ENCODE measurements at places on chromosomes 5 and 9. TPM values are rescaled to one million over a fixed set of nuclear protein-coding genes. Genes with fewer than 3 reads are reported as not detected.
A peak's percentile ranks its signal among the peaks of the same experiment; 100 is the strongest.

DNA sequence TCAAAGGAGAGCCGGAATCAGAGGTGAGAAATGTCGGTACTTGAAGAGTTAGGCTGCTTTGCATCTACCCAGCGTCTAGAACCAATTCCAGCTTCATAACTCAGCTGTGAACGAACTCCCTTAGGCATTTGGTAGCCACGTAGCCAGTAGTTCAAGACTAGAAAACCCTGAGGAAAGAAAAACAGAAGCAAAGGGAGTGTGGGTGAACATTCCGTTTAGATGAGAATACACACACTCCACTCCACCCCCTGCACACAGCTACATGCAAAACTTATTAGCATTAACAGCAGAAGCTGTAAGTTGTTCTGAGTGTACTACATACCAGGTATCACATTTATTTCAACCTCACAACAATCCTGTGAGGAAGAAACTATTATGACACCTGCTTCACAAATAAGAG, 78.3 kb downstream of the SMIM23 start:
- DNase-seq: peak; percentile 95

DNA sequence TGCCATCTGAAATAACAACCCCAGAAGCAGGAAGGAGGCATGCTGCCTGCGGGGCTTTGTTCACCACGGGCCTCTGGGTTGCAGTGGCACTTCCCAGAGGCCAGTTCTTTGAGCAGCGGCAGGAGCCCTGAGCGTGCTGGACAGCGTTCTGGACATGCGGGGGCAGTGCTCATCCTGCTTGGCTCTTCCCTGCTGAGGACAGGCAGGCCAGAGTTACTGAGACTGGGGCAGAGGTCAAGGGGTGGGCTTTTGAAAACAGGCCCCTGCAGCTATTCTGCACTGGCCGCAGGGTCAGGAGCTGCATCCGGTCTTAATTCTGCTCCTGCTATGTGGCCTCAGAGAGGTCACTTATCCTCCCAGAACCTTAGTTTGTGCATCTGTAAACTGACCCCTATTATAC, 258.6 kb downstream of the FSTL4 start:
- no peak for DNase-seq

The GM2A gene
- total RNA-seq: 17.9 TPM

The POU5F2 gene
- 0.17 TPM for total RNA-seq

The DMRT1 gene
- total RNA-seq: not detected

Measured in renal cortical epithelial cell (primary cell).